ENCODE measurements at places on chromosomes 3 and 15.
A peak's percentile ranks its signal among the peaks of the same experiment; 100 is the strongest.

DNA sequence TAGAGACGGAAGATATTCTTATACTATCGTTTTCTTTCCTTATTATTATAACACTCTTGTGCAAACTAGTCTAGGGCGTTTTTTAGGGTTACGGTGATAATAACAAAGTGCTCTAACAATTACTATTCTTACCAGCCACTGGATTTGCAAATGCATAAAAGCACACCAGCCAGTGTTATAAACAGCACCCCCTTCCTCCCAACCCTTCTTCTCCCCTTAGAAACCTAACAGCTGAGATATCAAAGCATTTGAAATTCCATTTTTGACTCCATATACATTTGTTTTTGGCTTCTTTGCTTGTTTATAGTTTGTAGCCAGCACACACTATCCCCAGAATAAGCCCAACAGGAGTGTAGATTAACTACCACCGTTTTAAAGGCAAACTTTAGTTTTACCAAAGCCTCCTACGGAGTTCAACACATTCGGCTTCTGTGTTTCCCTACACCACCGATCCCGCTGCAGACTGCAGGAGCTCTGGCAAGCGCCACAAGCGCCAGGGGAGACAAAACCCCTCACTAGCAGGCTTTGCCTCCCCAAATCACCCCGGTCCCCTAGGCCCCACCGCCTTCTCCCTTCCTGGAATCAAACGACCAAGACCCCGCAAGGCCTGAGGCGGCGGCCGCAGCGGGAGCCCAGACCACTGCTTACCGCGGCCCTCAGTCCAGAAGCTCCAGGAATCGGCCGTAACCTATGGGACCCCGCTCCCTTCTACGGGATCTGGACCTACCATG is 461 bp downstream of the COPB2 start:
- DNase-seq: no peak

DNA sequence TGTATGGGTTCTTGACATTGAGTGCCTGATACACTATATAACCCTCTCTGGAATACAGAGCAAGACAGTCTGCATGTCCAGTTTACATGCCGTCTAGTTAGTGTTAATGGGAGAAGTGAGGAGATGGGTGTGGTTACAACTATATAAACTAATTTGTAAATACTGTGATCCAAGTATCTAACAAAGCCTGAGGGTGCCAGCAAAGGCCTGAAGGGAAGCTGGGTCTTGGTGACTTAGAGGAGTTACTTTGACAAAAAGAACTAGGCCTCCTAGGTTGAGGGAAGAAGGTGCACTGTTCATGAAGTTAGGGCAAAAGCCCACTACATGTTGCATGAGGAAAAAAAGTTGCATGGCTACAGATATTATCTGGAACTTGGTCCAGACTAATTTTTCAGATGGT is 2.3 kb downstream of the NSUN3 start:
- DNase-seq: no peak

GRCh38 chr3:11138371-11138770 is 15.9 kb upstream of the HRH1 start:
- no peak for DNase-seq

DNA sequence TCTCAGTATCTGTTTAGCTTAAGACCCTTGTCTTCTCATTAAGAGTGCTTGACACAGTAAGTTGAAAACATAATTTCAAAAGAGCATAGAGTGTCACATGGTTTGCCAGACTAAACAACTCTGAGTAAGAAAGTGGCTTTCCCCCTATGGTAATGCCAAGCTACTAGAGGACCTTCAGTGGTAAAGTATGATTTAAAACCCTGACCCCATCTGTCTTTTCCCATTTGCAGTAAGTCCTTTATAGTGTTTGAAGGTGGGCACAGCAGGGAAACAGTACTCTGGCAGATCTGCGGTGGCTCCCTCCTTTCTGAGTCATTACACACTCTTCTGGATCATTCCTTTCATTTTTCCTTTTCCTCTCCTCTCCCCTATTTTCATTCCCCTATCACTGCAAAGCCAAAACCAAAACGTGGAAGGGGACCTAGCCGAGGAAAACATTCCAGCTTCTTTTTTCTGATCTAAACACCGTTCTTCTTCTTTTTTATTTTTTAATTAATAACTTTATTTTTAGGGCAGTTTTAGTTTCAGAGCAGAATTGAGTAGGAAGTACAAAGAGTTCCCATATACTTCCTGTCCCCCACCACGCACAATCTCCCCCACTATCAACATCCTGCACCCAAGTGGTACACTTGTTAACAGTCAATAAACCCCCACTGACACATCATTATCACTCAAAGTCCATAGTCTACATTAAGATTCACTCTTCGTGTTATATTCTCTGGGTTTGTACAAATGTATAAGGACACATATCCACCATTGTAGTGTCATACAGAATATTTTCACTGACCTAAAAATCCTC is 74.7 kb downstream of the PPARG start:
- no peak for DNase-seq

- no peak for DNase-seq
Observed at GRCh38 chr3:100311011-100311410, 23.5 kb upstream of the NIT2 start.

- DNase-seq: no peak
Observed at GRCh38 chr15:92124657-92125010, 269.0 kb upstream of the ST8SIA2 start.

DNA sequence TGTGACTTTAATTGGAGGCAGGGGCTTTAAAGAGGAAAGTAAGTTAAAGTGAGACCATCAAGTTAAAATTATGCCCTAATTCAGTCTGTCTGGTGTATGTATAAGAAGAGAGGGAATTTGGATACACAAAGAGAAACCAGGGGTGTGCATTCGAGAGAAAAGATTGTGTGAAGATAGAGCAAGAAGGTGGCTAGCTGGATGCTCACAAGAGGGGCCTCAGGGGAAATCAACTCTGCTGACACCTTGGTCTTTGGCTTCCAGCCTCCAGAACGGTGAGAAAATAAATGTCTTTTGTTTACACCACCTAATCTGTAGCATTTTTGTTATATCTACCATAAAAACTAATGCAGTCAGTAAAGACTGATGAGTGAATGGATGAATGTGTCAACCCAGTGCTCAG is 907.3 kb upstream of the CFAP20DC start:
- no peak for DNase-seq

GRCh38 chr3:37126856-37127255 is 47.5 kb downstream of the LRRFIP2 start:
- DNase-seq: no peak

GRCh38 chr3:136018876-136019275 is 53.3 kb downstream of the PPP2R3A start:
- no peak for DNase-seq

- DNase-seq: no peak
Observed at GRCh38 chr15:52408823-52409222, 113.2 kb upstream of the MYO5C start.

DNA sequence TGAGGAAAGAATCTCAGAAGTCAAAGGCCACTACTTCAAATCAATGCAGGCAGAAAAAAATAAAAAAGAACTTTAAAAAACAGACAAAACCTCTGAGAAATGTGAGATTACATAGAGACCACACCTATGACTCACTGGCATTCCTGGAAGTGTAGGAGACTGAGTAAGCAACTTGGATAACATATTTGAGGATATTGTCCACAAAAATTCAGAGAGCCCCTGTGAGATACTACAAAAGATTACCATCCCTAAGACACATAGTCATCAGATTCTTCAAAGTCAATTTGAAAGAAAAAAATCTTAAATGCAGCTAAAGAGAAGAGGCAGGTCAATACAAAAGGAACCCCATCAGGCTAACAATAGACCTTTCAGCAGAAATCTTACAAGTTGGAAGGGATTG is 887.3 kb downstream of the NTRK3 start:
- no peak for DNase-seq

- peak; percentile 43 for DNase-seq
Observed at GRCh38 chr3:184727357-184728009, 15.6 kb upstream of the MAGEF1 start.

GRCh38 chr3:145124900-145125678 is 1035.9 kb downstream of the PLOD2 start:
- DNase-seq: no peak

DNA sequence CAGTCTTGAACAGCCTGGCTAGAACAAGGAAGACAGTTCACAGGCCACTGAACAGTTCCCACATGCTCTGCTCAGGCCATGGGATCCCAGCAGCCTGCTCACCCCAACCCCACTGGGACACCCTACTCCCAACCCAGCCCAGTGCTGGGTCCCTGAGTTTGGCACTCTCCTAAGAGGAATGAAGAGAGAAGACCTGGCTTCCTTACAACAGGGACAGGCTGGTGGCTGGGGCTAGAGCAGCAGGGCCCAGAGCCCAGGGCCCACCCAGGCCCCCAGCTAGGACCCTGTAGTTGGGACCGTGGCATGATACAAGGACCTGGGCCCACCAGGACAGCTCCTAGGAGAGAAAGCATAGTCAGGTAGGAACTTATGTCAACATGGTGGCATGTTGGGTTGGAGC is 43.4 kb downstream of the SEMA3G start:
- no peak for DNase-seq

GRCh38 chr15:27826902-27827714 is 272.0 kb downstream of the OCA2 start:
- no peak for DNase-seq

DNA sequence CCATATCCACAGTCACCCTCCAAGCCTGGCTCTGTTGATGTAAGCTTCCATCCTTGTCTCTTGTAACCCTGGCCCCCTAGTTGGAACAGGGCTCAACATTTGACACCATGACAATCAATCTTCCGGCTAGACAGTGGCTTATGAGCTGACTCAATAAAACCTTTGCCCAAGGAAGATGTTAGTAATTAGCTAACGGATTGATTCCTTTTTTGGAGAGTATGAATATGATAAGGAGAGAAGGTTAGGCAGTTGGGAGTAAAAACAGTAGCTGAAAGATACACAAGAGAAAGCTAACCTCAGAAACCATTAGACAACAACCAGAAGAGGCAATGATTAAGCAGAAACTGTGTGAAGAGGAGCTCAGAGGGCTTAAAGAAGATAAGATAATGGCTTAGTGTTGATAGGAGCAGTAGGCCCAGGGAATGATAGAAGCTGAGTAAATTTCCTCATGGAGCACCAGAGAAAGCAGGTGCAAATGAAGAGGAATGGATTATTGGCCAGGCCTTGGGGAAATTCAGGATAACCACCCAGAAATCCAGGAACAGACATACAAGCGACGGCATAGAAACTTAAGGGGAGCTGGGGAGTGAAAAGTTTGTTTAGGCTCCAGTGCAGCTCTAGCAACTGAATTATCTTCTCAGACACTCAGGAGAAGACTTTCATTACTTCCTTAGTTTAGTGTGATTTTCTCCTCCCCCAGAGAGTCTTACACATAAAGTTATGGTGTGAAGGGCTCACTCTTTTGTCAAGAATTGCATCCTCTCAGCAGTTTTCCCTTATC is 7.8 kb upstream of the RFX7 start:
- DNase-seq: no peak

- DNase-seq: peak; percentile 52
Observed at GRCh38 chr3:111717601-111718000, 122.5 kb upstream of the ZBED2 start.

- DNase-seq: no peak
Observed at GRCh38 chr3:54564374-54564925, 363.4 kb downstream of the LRTM1 start.

DNA sequence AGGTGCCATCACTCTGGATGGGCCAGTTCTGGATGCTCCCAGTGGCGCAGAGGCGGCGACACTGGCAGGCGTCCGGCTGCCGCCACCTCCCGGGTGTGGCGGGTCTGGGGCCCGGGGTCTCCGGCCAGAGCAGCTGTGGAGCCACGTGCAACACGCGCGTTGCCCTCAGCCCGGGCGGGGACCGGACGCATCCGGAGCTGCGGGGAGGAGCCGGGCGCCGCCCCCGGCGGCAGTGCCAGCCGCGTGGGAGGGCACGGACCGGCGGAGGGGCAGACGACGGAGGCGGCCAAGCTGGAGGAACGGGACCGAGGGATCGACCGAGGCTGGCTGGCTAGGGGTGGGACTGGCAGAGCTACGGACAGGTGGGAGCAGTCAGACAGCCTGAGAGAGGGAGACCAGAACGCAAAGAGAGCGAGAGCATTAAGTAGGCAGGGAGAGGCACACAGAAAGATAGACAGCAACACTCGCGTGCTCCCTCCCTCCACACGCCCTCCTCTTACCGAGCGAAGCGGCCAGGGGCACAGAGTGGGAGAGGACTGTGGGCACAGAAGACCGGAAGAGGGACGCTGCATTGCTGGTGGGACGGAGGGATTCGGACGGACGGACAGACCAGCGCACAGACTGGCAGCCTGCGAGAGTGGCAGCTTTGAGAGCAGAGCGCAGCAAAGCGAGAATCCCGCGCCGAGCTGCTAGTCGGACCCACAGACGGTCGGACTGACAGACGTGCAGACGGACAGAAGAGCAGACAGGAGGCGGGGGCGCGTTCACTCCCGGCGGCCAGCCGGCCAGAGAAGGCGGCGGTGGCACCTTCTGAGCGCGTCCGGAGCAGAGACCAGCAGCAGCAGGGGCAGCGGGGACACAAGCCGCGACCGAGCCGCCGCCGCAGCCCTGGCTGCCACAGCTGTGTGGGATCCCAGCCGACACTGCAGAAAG is at the start of gene ARPP21:
ARPP21 (plus strand) TSS at position 272 of the 933 bp plus-strand sequence. CDS start 42,227 bp downstream, outside the sequence.
- peak; percentile 23 for DNase-seq

GRCh38 chr3:127389913-127390312 is 102.1 kb upstream of the PRR20G start:
- DNase-seq: no peak

DNA sequence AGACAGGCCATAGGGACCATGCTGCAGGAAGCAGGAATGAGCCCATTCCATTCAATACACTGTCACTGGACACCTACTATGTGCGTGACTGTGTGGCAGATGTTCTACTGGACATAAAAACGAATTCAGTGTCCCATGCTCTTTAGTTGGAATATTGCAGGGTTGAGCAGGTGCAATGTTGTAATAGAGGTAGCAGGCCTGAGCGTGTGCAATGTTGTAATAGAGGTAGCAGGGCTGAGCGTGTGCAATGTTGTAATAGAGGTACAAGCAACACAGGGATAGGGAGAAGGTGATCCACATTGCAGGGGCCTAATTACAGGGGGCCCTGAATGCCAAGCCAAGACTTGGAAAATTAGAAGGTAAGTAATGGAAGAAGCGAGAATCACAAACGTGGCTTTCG is 261.4 kb upstream of the HES1 start:
- no peak for DNase-seq

DNA sequence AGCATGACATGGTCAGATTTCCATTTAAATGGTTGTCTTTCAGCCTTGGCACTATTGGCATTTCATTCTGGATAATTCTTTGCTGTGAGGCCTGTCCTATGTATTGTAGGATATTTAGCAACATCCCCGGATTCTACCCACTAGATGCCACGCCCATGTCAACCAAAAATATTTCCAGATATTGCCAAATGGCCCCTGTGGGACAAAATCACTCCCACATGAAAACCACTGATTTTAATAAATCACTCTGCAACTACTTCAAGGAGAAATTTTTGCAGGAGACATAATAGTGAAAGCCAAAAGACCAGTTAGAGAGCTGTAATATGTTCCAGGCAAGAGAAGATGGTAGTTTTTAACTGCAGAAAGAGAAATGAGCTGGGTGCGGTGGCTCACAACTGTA is 55.9 kb upstream of the RARB start:
- DNase-seq: no peak
